BE2C (cell line): ENCODE measurements at places on chromosomes 3 and 15.

DNA sequence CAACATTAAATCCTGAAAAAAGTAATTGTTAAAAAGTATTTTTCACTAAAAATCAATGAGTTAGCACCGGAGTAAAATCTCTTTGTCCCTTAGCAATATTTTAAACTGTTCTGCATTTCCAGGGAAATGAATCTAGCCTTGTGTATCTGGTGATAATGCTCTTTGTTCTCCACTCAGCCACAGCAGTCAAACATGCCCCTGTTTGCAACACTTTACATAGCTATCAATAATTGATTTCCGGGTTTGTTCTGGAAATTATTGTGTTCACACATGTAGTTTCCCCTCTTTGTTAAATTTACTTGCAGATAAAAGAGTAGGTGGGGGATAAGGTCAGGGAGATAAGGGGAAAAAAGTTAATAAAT is 3.6 kb upstream of the A4GNT start:
- DNase-seq = no peak

DNA sequence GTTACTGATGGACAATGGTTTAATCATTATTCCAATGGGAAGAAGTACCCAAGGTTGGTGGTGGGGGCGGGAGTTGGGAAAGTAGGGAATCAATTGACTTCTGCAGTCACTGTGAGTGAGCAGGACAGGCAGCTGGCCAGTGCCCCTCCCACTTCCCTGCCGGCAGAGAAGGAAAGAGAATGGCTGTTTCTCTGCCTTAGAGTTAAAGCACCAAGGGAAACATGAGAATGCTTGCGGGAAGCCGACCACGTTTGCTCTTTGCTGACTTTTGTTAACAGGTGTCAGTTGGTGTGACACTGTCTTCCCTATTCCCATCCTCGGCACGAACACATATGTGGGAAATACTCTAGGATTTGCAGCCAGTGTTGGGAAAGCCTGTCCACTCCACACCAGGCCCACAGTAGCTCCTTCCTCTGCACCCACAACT is 33.5 kb upstream of the MFSD1 start:
- no peak for DNase-seq

DNA sequence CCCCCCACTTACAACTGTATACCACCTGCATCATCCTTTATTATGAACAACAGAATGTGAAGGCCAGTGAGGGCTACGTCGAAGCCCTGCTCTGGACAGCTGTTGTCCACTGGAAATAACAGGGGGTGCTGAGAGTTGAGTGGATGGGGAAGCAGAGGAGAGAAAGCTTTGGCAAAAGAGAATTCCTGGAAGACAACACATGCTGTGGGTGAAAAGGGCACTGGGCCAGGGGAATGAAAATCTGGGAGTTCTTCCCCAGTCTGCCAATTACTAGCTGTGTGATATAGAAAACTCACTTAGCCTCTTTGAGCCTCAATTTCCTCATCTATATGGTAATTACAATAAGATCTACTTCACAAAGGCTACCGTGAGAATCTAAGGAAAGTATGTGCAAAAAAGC is 40.7 kb downstream of the FSTL1 start:
- DNase-seq = no peak

DNA sequence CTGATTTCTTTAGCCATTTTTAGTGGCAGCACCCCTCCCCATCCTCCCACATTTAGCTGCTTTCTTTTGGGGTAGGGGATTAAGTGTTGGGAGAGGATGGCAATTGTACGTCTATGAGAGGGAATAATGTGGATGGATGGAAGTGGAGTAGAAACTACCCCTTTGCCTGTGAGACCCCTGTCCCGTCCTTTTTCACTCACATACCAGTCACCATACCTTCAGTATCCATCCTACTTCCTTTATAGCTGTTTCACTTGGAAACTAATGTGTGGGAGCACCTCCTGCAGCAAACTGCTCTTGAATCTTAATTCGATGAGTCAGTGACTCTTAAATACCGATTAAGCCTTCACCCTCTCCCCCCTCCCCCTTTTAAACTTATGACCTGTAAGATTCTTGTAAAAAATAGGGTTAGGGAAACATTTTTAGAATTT is 730 bp downstream of the SPRED1 start:
- DNase-seq = peak; percentile 11

GRCh38 chr3:177832880-177833279 is 635.6 kb upstream of the TBL1XR1 start:
- no peak for DNase-seq
